CD4-positive, alpha-beta T cell (primary cell): ENCODE measurements at places on chromosomes 2 and 18. TPM values are rescaled to one million over a fixed set of nuclear protein-coding genes. Genes with fewer than 3 reads are reported as not detected.

The IL1R2 gene
- total RNA-seq = 0.47 TPM

The CCDC102B gene
- total RNA-seq = 2.6 TPM

The GALR1 gene
- total RNA-seq = not detected

DNA sequence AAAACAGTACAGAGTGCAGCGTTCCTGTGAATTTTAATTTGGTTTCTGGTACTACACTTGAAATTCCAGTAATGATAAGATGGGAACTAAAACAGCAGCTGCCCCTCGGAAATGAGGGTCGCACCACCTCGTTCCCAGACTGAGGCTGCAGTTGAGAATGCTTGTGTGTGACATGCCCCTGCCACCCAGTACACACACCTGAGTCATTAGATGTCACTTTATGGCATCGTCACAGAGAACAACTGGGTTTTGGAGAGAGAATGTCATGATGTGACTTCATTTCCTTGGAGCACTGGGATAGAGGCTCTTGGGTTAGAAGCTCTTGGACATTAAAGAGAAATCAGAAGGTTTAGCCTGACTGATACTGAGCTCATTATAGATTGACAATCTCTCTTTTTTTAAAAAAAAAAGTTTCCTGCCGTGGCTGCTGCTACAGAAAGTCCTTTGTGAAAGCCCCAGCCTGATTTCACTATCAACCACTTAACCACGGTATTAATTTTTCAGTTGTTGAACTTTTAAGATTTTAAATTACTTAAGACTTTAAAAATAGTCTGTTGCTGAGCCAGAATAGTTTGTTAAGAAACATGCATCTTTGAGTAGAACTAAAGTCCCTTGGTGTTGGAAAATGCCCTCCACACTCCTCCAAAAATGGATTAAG is 24.5 kb downstream of the BCL2L11 start:
- H3K27ac ChIP-seq = no peak overlapping the region
- DNase-seq = no peak
- H3K4me1 ChIP-seq = no peaks in the 10 kb centered on the region
- no peak overlapping the region for H3K4me3 ChIP-seq
- peaks cover 3% of the 10 kb centered on the region for H3K36me3 ChIP-seq

- no peak overlapping the region for H3K4me3 ChIP-seq
- DNase-seq = no peak
- H3K4me1 ChIP-seq = no peaks in the 10 kb centered on the region
These were observed 191.9 kb upstream of the FN1 start for GRCh38 chr2:215627771-215628170.

DNA sequence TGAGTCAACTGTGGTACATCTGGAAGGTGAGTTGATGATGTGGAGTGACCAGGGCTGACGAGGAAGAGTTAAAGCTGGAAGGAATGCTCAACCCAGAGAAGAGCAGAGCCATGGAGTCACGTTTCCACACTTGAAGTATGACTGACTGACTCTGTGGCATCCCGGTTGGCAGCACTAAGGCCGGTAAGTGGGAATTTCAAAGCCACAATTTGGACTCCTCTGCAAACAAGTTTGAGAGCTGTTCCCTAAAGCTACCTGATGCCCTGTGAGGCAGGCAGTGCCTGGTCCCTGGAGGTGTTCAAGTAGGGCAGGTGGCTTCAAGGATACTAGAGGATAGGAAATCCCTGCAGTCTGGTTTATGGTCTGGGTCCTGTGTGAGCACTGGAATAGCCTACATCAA is 69.3 kb upstream of the ITGB6 start:
- H3K4me1 ChIP-seq = peaks cover 26% of the 10 kb centered on the region
- peak overlapping the region; percentile 77 for H3K27ac ChIP-seq
- peaks cover 7% of the 10 kb centered on the region for H3K36me3 ChIP-seq
- H3K27me3 ChIP-seq = no peaks in the 10 kb centered on the region
- H3K4me3 ChIP-seq = peak overlapping the region; percentile 62
